Neural crest cell (in vitro differentiated cells): ENCODE measurements at places on chromosomes 4 and X.

DNA sequence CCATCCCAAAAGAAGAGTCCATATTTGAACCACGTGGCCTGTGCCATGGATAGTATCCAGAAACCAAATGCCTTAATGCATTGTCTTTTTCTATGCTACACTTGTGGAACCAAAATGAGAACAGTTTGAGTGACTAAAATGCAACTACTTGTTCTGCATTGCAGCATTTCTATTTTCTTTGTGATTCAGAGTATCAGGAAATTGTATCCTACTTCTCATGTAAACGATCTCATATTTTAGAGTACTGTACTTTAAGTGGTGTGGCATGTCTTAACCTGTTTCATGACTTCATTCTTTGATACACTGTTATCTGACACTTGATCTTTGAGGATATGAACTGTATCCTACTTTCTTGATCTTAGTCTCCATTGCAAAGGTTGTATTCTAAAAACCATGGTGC is 167.2 kb upstream of the WDR1 start:
- DNase-seq: no peak

DNA sequence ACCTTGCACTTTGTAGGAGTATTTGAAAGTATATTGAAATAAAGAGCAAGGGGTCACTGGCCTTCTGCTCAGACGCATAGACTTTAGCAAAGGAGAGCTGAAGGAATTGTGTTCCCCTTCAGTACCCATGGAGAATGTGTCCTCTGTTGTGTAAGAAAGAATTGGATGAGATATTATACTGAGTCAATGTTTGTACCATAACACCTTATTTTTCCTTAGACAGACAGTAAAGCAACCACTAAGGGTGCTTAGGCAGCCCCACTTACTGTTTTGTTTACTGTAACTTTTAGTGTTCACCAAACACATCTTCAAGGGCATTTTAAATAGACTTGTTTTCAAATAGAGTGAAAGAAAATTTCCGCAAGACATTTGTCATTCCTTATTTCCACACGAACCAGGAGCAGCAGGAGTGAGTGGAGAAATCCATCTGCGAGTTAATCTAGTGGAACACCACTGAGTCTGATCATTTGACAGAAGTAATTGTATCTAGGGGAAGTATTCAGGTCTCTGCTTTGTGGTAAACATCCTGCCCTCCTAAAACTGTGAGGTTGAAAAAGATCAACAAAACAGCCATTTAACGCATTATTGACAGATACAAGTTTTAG is 89.5 kb downstream of the SLIT2 start:
- DNase-seq: no peak

DNA sequence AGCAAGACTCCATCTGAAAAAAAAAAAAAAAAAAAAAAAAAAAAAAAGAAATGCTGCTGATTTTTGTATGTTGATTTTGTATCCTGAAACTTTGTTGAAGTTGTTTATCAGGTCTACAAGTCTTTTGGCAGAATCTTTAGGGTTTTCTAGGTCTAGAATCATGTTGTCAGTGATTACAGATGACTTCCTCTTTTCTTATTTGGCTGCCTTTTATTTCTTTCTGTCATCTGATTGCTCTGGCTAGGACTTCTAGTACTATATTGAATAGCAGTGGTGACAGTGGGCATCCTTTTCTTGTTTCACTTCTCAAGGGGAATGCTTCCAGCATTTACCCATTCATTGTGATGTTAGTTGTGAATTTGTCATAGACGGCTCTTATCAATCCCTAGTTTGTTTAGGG is 334.4 kb downstream of the SPRY1 start:
- DNase-seq: no peak

GRCh38 chrX:72095370-72095769 is 36.3 kb downstream of the RTL5 start:
- no peak for DNase-seq
